Effector memory CD4-positive, alpha-beta T cell (primary cell): ENCODE measurements at places on chromosomes 4 and X.

DNA sequence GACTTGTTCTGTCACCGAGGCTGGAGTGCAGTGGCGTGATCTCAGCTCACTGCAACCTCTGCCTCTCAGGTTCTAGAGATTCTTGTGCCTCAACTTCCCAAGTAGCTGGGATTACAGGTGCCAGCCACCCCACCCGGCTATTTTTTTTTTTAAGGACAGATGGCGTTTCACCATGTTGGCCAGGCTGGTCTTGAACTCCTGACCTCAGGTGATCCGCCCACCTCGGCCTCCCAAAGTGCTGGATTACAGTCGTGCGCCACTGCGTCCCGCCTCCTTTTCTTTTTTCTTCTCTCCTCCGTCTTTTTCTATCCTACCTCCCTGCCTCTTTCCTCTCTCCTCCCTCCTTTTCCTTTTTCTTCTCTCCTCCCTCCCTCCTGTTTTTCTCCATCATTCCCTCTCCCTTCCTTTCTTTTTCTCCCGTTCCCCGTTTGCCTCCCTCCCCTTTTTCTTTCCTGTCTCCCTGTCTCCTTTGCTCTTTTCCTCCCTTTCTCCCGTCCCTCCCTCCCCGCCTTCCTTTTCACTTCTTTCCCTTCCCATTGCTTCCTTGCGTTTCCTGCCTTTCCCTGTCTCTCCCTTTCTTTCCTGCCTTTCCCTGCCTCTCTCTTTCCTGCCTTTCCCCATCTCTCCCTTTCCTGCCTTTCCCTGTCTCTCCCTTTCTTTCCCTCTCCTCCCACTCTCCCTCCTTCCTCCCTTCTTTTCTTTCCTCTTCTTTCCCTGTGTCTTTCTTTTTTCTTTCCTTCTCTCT is 2.1 kb upstream of the SLC25A6 start:
- no peak overlapping the region for H3K27ac ChIP-seq
- H3K27me3 ChIP-seq, result no peaks in the 10 kb centered on the region
- H3K4me3 ChIP-seq, result no peak overlapping the region

DNA sequence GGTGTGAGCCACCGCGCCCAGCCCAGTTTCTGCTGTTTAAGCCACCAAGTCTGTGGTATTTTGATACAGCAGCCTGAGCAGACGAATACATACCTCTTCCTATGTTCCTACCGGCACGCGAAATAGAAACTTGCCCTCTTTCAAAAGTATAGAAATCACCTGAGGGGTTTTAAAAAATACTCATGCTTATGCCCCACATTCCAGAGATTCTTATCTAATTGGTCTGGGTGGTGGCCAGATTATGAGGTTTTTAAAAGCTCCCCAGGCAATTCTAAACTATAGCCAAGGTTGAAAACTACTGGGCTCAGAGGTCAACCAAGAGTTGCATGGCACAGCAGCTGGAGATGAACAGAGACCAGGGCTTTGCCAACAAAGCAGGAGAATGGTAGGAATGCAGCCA is 24.9 kb upstream of the HUWE1 start:
- H3K4me3 ChIP-seq, result no peak overlapping the region
- no peaks in the 10 kb centered on the region for H3K27me3 ChIP-seq
- H3K4me1 ChIP-seq, result peaks cover 24% of the 10 kb centered on the region
- H3K36me3 ChIP-seq, result no peaks in the 10 kb centered on the region
- DNase-seq, result no peak

GRCh38 chr4:7787681-7788141 is 151.9 kb downstream of the AFAP1 start:
- no peak overlapping the region for H3K27ac ChIP-seq
- DNase-seq, result no peak
- H3K36me3 ChIP-seq, result peaks cover 10% of the 10 kb centered on the region
- H3K4me1 ChIP-seq, result no peaks in the 10 kb centered on the region
- no peaks in the 10 kb centered on the region for H3K27me3 ChIP-seq
- H3K4me3 ChIP-seq, result no peak overlapping the region

DNA sequence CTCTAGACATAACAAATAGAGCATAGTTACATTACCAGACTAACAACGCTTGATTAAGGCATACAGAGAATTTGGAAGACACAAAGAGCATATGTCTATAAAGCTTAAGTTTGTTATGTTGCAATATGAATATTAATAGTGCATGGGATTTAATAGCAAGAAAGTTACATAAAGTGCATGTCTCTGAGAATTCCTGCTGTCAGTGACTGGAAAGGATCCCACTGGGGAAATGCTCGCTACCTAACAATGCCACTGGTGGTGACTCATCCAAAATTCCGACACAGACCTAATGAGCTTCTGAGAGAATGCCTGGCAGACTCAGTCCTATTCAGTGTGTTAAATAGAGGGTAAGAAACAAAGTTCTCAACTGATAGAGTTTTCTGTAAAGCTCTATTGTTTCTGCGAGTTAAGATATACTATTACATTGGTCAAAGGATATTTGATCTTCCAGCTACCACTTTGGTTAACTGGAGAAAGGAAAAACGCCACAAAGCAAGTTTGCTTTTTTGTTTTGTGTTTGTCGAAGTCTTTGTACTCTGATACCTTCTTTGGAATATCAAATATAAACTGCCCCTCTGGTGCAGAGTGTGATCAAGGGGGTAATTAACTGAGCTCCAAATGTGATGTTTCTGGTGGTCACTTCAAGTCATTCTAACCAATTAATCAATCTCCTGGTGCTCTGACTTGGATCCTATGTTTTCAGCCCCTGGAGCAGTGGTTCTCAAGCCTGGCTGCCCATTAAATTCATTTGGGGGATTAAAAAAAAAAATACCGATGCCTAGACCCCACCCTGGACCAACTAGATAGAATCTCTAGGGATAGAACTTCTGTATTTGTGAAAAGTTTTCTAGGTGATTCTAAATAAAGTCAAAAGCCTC is 107.9 kb downstream of the PALLD start:
- H3K27me3 ChIP-seq, result no peaks in the 10 kb centered on the region
- no peak for DNase-seq
- H3K4me3 ChIP-seq, result no peak overlapping the region
- H3K36me3 ChIP-seq, result no peaks in the 10 kb centered on the region
- H3K27ac ChIP-seq, result no peak overlapping the region

DNA sequence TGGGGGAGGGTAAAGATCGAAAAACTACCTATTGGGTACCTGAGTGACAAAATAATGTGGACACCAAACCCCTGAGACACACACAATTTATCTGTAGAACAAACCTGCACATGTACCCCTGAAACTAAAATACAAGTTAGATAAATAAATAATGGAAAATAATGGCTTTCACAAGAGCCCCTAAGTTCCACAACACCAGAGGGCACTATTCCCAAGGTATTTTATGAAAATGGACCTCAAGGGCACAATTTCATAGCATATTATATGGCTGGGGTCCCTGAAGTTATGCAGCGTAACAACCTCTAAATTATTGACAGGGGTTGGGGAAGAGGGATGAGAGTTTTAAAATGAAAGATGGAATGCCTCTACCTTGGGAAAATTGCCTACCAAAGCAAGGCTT is 81.3 kb upstream of the TMEM33 start:
- DNase-seq, result no peak
- H3K4me3 ChIP-seq, result no peak overlapping the region
- no peaks in the 10 kb centered on the region for H3K27me3 ChIP-seq
- H3K36me3 ChIP-seq, result no peaks in the 10 kb centered on the region
- H3K4me1 ChIP-seq, result no peaks in the 10 kb centered on the region
- no peak overlapping the region for H3K27ac ChIP-seq

- no peak overlapping the region for H3K4me3 ChIP-seq
- H3K36me3 ChIP-seq, result peaks cover 11% of the 10 kb centered on the region
- H3K27ac ChIP-seq, result no peak overlapping the region
- no peaks in the 10 kb centered on the region for H3K4me1 ChIP-seq
- no peaks in the 10 kb centered on the region for H3K27me3 ChIP-seq
Measured at GRCh38 chr4:151753056-151753455, 7.8 kb downstream of the GATB start.

GRCh38 chrX:101993335-101993734 is 61.5 kb upstream of the ZMAT1 start:
- no peak for DNase-seq
- H3K4me1 ChIP-seq, result no peaks in the 10 kb centered on the region
- no peaks in the 10 kb centered on the region for H3K27me3 ChIP-seq
- no peak overlapping the region for H3K27ac ChIP-seq

GRCh38 chr4:186746581-186746980 is 22.9 kb upstream of the FAT1 start:
- no peaks in the 10 kb centered on the region for H3K4me1 ChIP-seq
- no peak overlapping the region for H3K27ac ChIP-seq
- DNase-seq, result no peak
- H3K4me3 ChIP-seq, result no peak overlapping the region
- no peaks in the 10 kb centered on the region for H3K27me3 ChIP-seq
- H3K36me3 ChIP-seq, result no peaks in the 10 kb centered on the region

- DNase-seq, result no peak
- H3K4me3 ChIP-seq, result no peak overlapping the region
- no peak overlapping the region for H3K27ac ChIP-seq
- H3K4me1 ChIP-seq, result no peaks in the 10 kb centered on the region
- no peaks in the 10 kb centered on the region for H3K36me3 ChIP-seq
- no peaks in the 10 kb centered on the region for H3K27me3 ChIP-seq
Measured at GRCh38 chr4:96887857-96888256, 1048.0 kb downstream of the PDHA2 start.

- no peak for DNase-seq
- no peak overlapping the region for H3K4me3 ChIP-seq
- H3K27ac ChIP-seq, result no peak overlapping the region
Measured at GRCh38 chrX:104428231-104428630, 137.8 kb upstream of the IL1RAPL2 start.
